ENCODE measurements at places on chromosomes 2 and 18. TPM values are rescaled to one million over a fixed set of nuclear protein-coding genes. Genes with fewer than 3 reads are reported as not detected.

FANCL gene
- total RNA-seq, result 29.5 TPM

IL1RL2 gene
- 2.6 TPM for total RNA-seq

TTC31 gene
- 13.5 TPM for total RNA-seq

CFC1 gene
- not detected for total RNA-seq

IL36B gene
- not detected for total RNA-seq

IL1F10 gene
- not detected for total RNA-seq

HOXD9 gene
- total RNA-seq, result 9.8 TPM

CPLX4 gene
- not detected for total RNA-seq

ATG16L1 gene
- 29.4 TPM for total RNA-seq

SCN2A gene
- 0.07 TPM for total RNA-seq

RAMP1 gene
- 4.0 TPM for total RNA-seq

NT5C1B gene
- not detected for total RNA-seq

IL36G gene
- total RNA-seq, result not detected

MARCO gene
- not detected for total RNA-seq

SERPINB8 gene
- 12.7 TPM for total RNA-seq

TBC1D8 gene
- 10.2 TPM for total RNA-seq

VSNL1 gene
- not detected for total RNA-seq

FOXD4L1 gene
- not detected for total RNA-seq

LDLRAD4 gene
- under 0.01 TPM for total RNA-seq

MAB21L4 gene
- 0.81 TPM for total RNA-seq

SULT1C4 gene
- total RNA-seq, result 50.1 TPM

CFAP210 gene
- total RNA-seq, result not detected

TCF23 gene
- total RNA-seq, result not detected

MFSD2B gene
- total RNA-seq, result 0.06 TPM

UNC80 gene
- not detected for total RNA-seq

PARD3B gene
- 0.94 TPM for total RNA-seq

NEURL3 gene
- total RNA-seq, result 1.0 TPM

SH2D6 gene
- total RNA-seq, result not detected

NEU2 gene
- total RNA-seq, result not detected

MYO7B gene
- 0.43 TPM for total RNA-seq

C2orf80 gene
- not detected for total RNA-seq
